ENCODE measurements at places on chromosomes 2 and 18.
A peak's percentile ranks its signal among the peaks of the same experiment; 100 is the strongest.

DNA sequence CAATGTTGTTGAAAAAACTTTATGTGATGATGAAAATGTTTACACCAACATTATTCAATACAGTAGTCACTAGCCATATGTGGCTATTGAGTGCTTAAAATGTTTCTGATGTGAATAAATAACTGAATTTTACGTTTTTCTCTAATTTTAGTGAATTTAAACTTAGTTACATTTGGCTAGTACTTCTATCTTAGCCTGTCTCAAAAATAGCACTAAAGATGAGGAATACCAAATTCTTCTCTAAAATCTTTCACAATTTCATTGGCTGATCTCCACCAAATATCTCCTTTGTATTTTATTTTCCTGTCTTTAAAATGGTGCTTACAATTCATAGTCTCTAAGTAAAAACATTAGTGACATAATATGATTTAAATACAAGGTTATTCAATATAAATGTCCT is 83.7 kb upstream of the RND3 start:
- no peak for DNase-seq

DNA sequence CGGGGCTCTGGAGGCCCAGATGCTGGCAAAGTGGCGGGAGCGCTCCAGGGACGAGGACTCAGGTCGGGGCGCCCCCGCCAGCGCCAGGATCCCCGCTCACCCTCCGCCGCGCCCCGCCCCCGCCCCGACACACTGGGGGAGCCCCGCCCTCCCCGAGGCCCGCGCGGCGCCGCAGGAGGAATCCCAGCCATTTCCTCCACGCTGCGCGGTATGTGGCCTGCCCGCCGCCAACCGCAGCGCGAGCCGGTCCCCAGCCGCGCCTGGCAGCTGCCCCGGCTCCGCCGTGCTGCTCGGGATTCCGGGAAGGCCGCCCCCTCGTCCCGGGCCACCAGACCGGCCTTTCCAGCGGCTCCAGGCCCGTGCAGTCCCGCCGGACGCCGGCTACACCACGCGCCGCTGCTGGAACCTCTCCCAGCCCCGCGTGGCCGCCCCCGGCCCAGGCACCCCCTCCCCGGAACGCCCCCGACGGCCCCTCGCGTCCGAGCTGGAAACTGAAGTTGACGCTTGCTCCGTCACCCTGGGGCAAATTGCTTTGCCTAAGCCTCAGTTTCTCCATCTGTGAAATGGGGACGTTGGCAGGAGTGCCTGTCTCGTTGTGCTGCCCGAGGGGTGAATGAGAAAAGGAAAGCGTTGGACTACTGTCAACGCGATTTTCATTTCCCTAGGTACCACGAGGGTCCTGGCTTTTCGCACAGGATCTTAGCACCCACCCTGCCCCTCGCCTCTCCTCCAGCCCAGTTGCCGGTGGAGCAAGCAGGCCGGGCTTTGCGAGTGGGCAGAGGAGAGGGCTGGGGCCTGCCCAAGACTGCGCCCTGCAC is 53.6 kb downstream of the PKDCC start:
- peak; percentile 29 for DNase-seq

GRCh38 chr18:24915547-24915946 is 436.4 kb downstream of the ZNF521 start:
- no peak for DNase-seq

DNA sequence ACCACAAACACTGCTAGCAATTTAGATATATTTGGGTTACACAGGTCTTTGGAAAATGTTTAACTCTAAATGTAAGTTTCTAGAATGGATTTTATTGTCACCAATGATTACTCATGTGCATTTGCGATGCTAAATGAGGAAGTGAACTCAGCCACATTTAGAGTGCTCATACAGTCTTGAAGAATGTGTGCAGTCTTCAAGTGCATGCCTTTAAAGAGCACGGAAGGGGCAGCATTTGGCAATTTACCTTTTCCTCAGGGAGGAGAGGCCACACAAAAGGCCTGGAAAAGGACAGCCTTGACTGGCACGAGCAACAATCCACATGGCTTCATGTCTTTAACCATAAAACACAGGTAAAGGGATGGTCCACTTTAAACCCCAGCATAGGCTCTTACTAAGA is 78.5 kb upstream of the STK17B start:
- DNase-seq = no peak

DNA sequence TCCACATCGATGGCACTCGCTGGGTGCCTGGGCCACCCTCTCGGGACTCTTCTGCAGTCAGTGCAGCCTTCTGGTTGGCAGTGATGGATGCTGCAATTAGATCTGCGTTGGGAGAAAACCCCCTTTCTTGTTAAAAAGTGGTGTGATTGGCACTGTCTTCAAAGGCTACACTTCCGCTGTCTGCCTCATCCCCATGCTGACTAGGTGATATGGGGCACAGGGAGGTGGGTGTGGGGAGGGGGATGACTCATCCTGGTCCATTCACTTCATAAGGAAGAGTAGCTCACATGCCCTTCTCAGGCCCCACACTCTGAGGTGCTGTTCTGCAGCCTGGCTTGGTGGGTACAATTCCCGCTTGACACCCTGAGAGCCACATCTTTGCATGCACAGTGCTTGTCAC is 77.4 kb downstream of the THNSL2 start:
- no peak for DNase-seq

GRCh38 chr2:28322051-28322450 is 70.6 kb upstream of the FOSL2 start:
- DNase-seq = no peak

DNA sequence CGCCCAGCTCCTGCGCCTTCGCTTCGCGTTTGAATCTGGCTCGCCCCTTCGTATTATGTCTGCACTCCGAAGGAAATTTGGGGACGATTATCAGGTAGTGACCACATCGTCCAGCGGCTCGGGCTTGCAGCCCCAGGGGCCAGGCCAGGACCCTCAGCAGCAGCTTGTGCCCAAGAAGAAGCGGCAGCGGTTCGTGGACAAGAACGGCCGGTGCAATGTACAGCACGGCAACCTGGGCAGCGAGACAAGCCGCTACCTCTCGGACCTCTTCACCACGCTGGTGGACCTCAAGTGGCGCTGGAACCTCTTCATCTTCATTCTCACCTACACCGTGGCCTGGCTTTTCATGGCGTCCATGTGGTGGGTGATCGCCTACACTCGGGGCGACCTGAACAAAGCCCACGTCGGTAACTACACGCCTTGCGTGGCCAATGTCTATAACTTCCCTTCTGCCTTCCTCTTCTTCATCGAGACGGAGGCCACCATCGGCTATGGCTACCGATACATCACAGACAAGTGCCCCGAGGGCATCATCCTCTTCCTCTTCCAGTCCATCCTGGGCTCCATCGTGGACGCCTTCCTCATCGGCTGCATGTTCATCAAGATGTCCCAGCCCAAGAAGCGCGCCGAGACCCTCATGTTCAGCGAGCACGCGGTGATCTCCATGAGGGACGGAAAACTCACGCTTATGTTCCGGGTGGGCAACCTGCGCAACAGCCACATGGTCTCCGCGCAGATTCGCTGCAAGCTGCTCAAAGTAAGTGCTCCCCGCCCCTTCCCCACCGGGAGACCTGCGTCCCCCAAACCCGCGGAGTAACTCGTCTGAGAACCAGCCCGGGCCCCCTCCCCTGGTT is 453 bp downstream of the KCNJ3 start:
- no peak for DNase-seq

DNA sequence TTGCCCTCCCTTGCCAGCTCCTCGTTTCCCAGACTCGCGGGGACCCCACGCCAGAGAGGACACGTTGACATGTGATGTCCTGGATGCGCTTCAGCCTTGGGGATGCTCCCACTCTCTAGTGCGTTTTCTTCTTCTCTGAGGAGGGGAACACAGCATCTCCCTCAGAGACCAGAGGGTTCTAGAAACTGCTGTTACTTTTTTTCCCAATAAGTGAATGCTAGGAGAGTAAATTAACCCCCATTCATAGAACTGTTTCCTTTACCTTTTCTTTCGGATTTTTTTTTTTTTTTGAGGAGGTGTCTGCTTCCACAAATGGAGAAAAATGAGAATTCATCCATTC is 370 bp upstream of the EFEMP1 start:
- no peak for DNase-seq

GRCh38 chr2:133986081-133986837 is 267.6 kb upstream of the MGAT5 start:
- DNase-seq = no peak

DNA sequence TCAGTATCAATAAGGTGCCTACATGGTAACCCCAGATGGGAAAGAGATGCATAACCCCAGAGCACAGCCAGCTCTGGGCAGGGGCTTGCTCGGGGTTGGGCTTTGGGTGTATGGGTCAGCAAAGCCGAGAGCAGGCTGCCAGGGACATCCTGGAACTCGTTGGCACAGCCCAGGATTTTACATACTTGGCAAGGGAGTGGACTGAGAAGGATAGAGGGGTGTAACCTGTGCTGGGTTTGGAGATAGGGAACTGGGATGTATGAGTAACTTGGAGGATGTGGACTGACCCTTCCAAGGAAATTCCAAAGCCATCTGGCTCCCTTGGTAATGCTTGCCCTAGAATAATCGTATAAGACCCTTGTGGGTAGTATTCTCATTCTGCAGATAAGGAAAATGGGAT is 44.2 kb downstream of the GPR39 start:
- DNase-seq = no peak

DNA sequence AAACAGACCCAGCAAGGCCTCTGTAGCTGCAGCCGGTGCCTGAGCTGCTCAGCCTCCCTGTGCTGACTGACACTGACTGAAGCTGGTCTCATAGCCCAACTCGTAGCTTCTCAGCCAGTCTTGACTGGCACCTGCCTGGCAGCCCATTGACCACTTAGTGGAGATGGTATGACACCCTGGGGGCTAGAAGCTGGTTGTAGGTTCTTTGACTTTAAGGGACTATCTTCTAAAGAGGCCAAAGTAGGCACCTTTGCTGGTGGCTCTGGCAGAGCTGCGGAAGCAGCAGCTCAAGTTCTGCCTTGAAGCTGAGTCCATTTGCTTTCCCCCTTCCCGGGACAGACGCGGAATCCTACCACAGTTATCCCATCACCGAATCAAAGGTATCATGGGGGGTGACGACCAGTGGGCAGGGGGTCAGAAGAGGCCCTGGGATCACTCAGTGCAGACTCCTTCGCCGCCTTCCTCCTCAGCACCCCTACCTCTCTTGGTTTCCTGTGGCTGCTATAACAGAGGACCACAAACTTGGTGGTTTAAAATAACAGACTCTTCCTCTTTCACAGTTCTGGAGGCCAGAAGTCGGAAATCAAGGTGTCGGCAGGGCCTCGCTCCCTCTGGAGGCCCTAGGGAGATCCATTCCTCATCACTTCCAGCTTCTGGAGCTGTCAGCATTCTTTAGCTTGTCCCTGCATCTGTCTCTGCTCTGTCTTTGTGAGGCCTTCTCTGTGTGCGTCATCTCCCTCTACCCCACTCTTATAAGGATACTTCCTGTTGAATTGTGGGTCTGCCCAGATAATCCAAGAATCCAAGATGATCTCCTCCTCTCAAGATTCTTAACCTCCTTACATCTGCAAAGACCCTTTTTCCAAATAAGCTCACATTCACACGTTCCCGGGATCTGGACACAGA is 13.7 kb upstream of the FOSL2 start:
- DNase-seq = no peak

DNA sequence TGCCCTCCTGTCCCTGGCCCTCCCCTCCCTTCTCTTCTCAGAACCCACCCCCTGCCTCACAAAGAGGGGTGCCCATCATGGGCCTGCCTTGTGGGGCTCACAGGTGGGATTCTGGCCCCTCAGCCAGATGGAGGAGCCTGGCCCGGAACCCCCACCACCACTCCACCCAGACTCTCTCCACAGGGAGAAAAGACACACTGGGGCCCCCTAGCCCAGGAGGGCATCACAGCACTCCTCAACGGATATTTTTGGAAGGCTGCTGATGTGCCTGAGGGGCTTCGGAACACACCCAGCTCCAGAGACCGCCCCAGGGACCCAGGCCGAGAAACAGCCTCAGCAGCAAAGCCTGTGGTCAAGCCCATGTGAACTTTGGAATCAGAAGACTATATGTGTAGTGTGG is 9.9 kb downstream of the KCNIP3 start:
- no peak for DNase-seq

DNA sequence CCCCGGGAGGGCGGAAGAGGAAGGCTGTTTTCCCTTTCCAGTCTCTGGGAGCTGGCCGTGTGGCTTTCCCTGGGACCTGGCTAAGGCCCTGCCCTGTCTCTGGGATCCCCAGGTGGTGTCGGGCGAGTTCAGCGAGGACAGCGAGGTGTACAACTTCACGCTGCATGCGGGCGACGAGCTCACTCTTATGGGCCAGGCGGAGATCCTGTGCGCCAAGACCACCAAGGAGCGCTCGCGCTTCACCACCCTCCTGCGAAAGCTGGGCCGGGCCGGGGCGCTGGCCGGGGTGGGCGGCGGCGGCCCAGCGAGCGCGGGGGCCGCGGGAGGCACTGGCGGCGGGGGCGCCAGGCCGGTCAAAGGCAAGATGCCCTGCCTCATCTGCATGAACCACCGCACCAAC is 11.2 kb downstream of the GAREM2 start:
- no peak for DNase-seq

- DNase-seq = peak; percentile 8
These were observed 759 bp downstream of the PPP4R3B start for GRCh38 chr2:55616551-55617174.

GRCh38 chr2:6828299-6828584 is 37.5 kb downstream of the CMPK2 start:
- no peak for DNase-seq

DNA sequence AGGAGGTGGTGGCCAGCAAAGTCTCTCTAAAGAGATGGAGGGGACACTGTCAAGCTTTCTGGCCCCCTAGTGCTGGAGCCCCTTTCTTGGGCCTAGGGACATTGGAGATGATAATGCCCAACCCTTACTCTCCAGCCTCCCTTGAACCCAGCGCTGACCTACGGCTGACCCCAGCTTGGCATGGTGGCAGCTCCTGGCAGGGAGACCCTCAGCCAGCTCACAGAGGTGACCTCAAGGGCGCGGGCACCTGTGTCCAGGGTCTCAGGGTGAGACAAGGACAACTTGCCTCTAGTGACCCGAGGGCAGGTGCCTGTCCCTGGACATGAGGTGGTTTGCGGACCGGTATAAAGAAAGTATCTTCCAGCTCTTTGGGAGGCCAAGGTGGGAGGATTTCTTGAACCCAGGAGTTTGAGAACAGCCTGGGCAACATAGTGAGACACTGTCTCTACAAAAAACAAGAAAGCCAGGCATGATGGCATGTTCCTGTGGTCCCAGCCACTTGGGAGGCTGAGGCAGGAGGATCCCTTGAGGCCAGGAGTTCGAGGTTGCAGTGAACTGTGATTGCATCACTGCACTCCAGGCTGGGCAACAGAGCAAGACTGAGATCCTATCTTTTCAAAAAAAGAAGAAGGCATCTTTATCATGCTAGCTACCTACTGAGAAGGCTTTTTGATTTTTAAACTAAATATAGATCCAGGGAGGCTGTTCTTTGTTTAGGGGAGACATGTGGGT is 3.3 kb upstream of the PER2 start:
- DNase-seq = no peak

- no peak for DNase-seq
These were observed 706.5 kb upstream of the FAM98A start for GRCh38 chr2:34305587-34305986.

Data from activated T-helper 1 cell treated with anti-CD3 and anti-CD28 coated beads, Interleukin-2, amount 50 U/mL, for 16 hours (primary cell).